Spleen (tissue), 13 donors: ENCODE measurements at places on chromosomes 11 and 22.
A peak's percentile ranks its signal among the peaks of the same experiment; 100 is the strongest.

DNA sequence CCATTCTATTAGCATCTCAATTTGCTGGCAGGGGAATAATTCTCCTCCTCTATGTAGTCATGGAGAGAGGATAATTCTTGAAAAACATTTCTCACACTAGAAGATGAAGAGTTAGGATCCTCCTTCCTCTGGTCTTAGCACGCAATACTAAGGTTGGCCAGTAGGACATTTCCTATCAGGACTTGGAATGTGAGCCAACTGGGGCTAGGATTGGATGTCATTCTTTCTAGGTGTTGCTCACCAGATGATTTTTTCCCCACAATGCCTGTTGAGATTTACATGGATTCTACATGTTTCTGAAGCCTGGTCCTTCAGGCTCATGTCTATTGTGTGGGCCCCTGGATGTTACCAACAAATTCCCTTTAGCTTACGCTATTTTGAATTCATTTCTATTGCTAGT lies 28.0 kb downstream of the SLN start:
- no peaks in the 10 kb centered on the region for H3K27me3 ChIP-seq
- H3K4me3 ChIP-seq, result no peak overlapping the region
- no peaks in the 10 kb centered on the region for H3K4me1 ChIP-seq
- H3K27ac ChIP-seq, result no peak overlapping the region

DNA sequence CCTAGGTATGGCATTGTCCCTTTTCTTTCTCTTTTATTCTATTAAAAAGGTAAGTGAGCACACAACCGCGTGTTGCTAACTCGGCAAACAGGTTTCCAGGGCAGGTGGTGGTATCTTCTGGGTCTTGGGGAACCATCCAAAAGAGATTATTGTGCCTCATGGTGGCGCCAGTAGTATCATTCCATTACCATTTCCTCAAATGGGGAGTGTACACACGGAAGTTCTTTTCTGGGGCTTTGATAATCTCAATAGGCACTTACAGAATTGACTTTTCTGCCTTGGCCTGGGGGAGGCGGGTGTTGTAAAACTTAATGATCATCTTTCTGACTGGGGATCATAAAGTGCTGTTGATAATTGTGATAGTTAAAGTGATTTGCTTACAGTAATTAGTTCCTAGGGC lies 234.1 kb downstream of the KIRREL3 start:
- no peaks in the 10 kb centered on the region for H3K36me3 ChIP-seq
- no peak overlapping the region for H3K4me3 ChIP-seq
- H3K27ac ChIP-seq, result no peak overlapping the region
- no peaks in the 10 kb centered on the region for H3K27me3 ChIP-seq
- H3K4me1 ChIP-seq, result no peaks in the 10 kb centered on the region

- no peak overlapping the region for H3K27ac ChIP-seq
- H3K36me3 ChIP-seq, result no peaks in the 10 kb centered on the region
- H3K4me1 ChIP-seq, result no peaks in the 10 kb centered on the region
- H3K4me3 ChIP-seq, result no peak overlapping the region
- no peak for DNase-seq
These were observed 55.5 kb downstream of the ABTB2 start for GRCh38 chr11:34302046-34302921.

DNA sequence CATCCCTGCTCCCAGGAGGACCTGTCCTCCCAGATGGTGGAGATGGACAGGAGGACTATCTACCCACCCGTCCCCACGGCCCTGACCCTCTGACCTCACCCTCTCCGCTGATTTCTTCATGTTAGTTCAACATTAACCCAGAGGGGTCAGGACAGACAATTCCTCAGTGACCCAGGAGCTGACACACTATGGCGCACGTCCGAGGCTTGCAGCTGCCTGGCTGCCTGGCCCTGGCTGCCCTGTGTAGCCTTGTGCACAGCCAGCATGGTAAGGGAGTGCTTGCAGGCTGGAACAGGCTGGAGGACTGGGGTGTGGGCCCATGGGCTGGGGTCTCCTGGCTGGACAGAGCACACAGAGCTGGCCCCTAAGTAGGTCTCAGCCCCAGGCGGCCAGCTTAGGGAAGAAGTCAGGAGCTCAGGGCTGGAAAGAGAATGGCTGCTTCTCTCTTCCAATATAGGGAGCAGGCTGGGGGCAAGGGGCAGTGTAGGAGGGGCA lies at the start of gene F2:
TSS of gene F2 (plus strand) at position 166 of the 495 bp plus-strand sequence. CDS start at position 189, 23 bp downstream.
- no peak within 1 kb of the TSS for H3K27ac ChIP-seq
- H3K4me1 ChIP-seq, result no peaks in the 10 kb centered on the region
- H3K27me3 ChIP-seq, result no peaks in the 10 kb centered on the region
- H3K36me3 ChIP-seq, result no peaks in the 10 kb centered on the region
- no peak for DNase-seq
- H3K4me3 ChIP-seq, result no peak within 1 kb of the TSS

DNA sequence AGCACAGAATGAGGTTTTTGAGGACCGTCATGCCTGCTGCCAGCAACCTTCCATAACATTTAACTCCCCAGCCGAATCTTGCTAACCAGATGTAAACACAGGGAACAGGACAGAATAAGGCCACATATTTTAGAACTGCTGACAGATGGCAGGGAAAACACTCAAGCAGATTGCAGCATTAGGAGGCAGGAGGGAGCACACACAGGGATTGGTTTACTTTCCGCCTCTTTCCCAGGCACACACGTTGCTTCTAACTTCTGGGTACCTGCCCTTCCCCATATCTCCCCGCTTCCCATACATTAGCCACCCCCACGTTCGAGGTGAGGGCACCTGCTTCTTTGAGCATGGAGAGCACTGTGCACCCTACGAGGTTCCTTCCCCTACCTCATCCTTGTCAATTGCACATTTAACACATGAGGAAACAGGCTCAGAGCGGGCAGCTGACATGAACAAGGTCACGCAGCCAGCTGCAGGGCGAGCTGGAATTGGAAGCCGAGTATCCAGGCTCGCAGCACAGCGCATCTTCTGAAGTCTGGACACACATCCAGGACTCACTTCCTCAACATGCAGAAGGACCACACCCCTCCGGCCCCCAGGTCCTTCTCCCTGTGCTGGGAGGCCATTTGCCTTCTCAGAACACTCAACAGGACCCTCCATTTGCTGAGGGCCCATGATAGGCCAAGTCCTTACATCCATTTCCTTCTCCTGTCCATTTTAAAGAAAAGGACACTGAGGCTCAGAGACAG lies 18.7 kb downstream of the ASPHD2 start:
- H3K27ac ChIP-seq, result no peak overlapping the region
- no peaks in the 10 kb centered on the region for H3K27me3 ChIP-seq
- no peak for DNase-seq
- no peak overlapping the region for H3K4me3 ChIP-seq
- H3K4me1 ChIP-seq, result no peaks in the 10 kb centered on the region
- H3K36me3 ChIP-seq, result peaks cover 22% of the 10 kb centered on the region

- DNase-seq, result no peak
- H3K27ac ChIP-seq, result no peak overlapping the region
- H3K4me3 ChIP-seq, result no peak overlapping the region
These were observed 120.9 kb upstream of the PLET1 start for GRCh38 chr11:112381578-112381977.

GRCh38 chr22:26429458-26430286 lies 612 bp downstream of the ASPHD2 start:
- no peaks in the 10 kb centered on the region for H3K27me3 ChIP-seq
- peaks cover 9% of the 10 kb centered on the region for H3K36me3 ChIP-seq
- peak overlapping the region; percentile 55 for H3K27ac ChIP-seq
- H3K4me3 ChIP-seq, result peak overlapping the region; percentile 46
- no peak for DNase-seq
- peaks cover 59% of the 10 kb centered on the region for H3K4me1 ChIP-seq

DNA sequence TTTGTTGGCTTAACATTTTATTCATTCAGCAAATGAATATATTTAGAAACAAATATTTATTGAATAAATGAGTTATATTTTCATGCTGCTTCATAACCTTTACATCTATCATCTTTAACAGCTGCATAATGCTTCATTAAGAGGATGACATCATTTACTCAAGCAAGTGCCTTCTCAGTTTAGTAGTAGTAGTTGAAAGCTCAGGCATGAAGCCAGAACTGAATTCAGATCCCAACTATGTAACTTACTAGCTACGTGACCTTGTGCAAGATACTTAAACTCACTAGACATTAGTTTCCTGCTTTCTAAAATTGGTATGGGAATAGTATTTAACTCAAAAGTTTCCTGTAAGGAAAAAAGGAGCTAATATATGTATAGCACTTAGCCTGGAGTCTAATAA lies 90.3 kb downstream of the TMPRSS5 start:
- no peak for DNase-seq
- H3K27me3 ChIP-seq, result no peaks in the 10 kb centered on the region
- no peak overlapping the region for H3K27ac ChIP-seq
- no peaks in the 10 kb centered on the region for H3K4me1 ChIP-seq

GRCh38 chr11:93974759-93975158 lies 46.4 kb upstream of the HEPHL1 start:
- no peak overlapping the region for H3K27ac ChIP-seq
- H3K4me1 ChIP-seq, result peaks cover 6% of the 10 kb centered on the region
- no peaks in the 10 kb centered on the region for H3K36me3 ChIP-seq

DNA sequence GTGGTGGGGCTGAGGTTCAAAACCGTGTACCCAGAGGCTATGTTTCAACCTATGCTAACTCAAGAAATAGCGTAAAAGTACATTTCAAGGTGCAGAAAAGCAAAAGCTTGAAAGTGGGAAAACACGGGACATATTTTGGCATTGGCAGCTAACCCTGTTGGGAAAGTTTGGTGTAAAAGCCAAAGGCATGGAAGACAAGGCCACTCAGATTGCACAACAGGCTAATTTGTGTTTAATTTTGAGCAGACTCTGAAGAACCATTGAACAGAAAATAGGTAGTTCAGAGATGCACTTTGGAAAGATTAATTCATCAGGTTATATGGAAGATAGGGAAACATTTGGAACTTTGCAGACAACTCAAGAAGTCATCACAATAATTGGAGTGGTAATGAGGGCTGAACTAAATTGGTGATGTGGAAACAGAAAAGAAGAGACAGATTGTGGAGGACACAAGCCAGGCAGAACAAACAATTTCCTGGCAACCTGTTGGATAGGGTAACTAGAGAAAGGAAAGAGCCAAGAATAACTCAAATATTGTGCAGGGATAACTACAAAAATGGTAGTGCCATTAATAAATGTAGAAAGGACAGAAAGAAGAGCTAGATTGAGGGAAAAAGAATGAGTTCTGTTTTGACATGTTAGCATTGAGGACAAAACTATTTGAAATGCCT lies 140.5 kb upstream of the PGR start:
- no peak overlapping the region for H3K27ac ChIP-seq
- H3K27me3 ChIP-seq, result no peaks in the 10 kb centered on the region
- DNase-seq, result no peak
- no peak overlapping the region for H3K4me3 ChIP-seq
- H3K4me1 ChIP-seq, result no peaks in the 10 kb centered on the region

- H3K4me3 ChIP-seq, result no peak overlapping the region
- DNase-seq, result no peak
- H3K27ac ChIP-seq, result no peak overlapping the region
- H3K27me3 ChIP-seq, result no peaks in the 10 kb centered on the region
- H3K36me3 ChIP-seq, result peaks cover 90% of the 10 kb centered on the region
- no peaks in the 10 kb centered on the region for H3K4me1 ChIP-seq
These were observed 77.3 kb upstream of the HORMAD2 start for GRCh38 chr22:30002861-30003486.

DNA sequence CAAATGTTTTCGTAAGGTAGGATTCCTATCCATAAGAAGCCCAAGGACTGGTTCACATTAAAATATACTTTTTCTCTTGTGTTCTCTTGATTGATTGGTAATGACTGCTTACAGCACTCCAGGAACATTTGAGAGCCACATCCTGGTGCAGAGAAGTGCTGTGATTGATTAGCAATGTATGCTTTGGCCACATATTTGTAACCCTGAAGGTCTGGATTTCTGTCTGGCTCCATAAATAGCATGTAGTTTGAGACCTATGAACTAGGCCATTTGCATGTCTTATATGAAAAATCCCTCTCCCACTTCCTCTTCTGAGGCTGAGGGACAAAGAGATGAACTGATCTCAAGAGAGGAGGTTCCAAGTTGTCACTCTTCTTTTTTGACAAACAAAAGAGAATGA lies 49.3 kb upstream of the CD44 start:
- H3K27ac ChIP-seq, result no peak overlapping the region
- DNase-seq, result no peak
- no peak overlapping the region for H3K4me3 ChIP-seq

GRCh38 chr11:46345881-46346484 lies 1.3 kb upstream of the DGKZ start:
- peak overlapping the region; percentile 92 for H3K27ac ChIP-seq
- peaks cover 9% of the 10 kb centered on the region for H3K36me3 ChIP-seq
- H3K4me1 ChIP-seq, result peaks cover 94% of the 10 kb centered on the region
- H3K4me3 ChIP-seq, result peak overlapping the region; percentile 40
- peak; percentile 86 for DNase-seq
- H3K27me3 ChIP-seq, result no peaks in the 10 kb centered on the region

- no peak overlapping the region for H3K4me3 ChIP-seq
- no peak for DNase-seq
- no peaks in the 10 kb centered on the region for H3K4me1 ChIP-seq
- H3K27ac ChIP-seq, result no peak overlapping the region
These were observed 9.7 kb downstream of the CLMP start for GRCh38 chr11:123185326-123185725.

- H3K27ac ChIP-seq, result no peak overlapping the region
- H3K4me1 ChIP-seq, result no peaks in the 10 kb centered on the region
- no peaks in the 10 kb centered on the region for H3K36me3 ChIP-seq
- DNase-seq, result no peak
These were observed 49.3 kb upstream of the MPPED2 start for GRCh38 chr11:30635401-30635989.

- no peaks in the 10 kb centered on the region for H3K27me3 ChIP-seq
- no peaks in the 10 kb centered on the region for H3K36me3 ChIP-seq
- H3K4me3 ChIP-seq, result no peak overlapping the region
- no peaks in the 10 kb centered on the region for H3K4me1 ChIP-seq
- DNase-seq, result no peak
These were observed 225.3 kb downstream of the ADAMTS15 start for GRCh38 chr11:130673698-130674097.

DNA sequence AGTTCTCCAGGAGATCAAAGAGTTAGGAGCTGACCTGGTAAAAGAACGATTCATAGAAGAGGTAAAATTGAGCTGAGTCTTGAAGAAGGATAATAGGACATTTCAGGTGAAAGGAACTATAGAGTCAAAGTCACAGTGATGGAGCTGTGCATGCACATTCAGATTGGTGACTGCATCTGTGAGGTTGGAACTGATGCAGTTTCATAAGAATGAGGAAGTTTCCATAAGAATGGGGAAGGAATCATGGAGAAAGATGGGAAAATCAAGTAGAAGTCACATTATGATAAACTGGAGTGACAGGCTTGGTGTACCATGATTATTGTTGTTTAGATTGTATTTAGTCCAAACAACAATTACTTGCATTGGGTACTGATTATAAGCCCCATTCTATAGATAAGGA lies 232.2 kb downstream of the FAM76B start:
- no peaks in the 10 kb centered on the region for H3K36me3 ChIP-seq
- no peak overlapping the region for H3K4me3 ChIP-seq
- H3K27me3 ChIP-seq, result no peaks in the 10 kb centered on the region
- DNase-seq, result no peak
- H3K27ac ChIP-seq, result no peak overlapping the region
- H3K4me1 ChIP-seq, result no peaks in the 10 kb centered on the region

GRCh38 chr22:35337932-35338331 lies 38.2 kb downstream of the TOM1 start:
- H3K4me1 ChIP-seq, result no peaks in the 10 kb centered on the region
- no peak overlapping the region for H3K4me3 ChIP-seq
- DNase-seq, result no peak
- peaks cover 98% of the 10 kb centered on the region for H3K36me3 ChIP-seq
- no peak overlapping the region for H3K27ac ChIP-seq
